Iris pigment epithelial cell (primary cell): ENCODE measurements at places on chromosomes 16 and 17.

DNA sequence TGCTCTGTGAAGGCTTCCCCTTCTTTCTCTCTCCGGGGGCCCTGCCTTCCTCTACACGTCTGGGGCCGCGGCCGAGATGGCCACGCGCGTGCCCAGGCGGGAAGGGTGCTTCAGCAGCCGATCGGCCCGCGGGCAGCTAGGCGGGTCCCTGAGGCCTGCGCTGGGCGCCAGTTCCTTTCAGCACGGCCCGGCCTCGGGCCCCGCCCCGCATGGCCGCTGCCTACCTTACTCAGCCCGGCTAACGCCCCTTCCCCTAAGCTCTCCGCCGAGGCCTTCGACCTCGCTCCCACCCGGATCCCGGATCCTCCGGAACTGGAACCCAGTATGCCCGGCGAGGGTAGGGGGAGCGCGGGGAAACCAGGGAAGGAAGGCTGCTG lies 335 bp downstream of the TMEM11 start:
- DNase-seq: peak; percentile 35

DNA sequence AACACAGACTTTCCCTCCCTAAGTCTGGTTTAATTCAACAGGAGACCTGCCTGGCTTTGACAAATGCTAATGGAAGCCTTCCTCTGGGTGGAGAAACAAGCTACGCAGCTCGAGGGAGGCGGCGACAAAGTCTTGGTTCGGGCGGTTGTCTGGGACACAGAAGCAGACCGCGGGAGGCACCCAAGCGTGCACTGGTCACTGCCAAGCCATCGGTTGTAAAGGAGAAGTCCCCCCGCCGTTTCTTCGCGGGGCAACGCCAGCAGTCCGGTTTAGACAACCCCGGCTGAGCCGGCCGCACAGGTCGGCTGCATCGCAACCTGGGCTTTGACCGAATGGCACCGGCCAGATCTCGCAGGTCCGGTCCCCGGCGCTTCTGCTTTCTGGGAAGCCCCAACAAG lies 586 bp downstream of the GLYR1 start:
- DNase-seq: peak; percentile 68

DNA sequence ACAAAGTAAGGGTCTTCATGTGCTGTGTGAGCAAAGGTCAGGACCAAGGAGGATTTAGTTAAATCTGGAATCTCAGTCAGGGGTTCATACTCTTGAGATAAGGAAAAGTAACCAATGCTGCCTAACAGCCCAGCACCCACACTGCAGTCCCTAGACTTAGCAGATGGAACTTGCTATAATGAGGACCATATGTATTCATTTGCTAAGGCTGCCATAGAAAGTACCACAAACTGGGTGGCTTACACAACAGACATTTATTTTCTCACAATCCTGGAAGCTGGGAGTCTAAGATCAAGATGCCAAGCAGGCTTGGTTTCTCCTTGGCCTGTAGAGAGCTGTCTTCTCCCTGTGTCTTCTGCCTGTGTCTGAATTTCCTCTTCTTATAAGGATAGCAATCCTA lies 20.8 kb downstream of the ZP2 start:
- DNase-seq: no peak

GRCh38 chr16:69423189-69423588 lies 1.2 kb upstream of the CYB5B start:
- DNase-seq: no peak

- no peak for DNase-seq
Measured at GRCh38 chr17:78724544-78724943, 57.5 kb downstream of the CYTH1 start.

DNA sequence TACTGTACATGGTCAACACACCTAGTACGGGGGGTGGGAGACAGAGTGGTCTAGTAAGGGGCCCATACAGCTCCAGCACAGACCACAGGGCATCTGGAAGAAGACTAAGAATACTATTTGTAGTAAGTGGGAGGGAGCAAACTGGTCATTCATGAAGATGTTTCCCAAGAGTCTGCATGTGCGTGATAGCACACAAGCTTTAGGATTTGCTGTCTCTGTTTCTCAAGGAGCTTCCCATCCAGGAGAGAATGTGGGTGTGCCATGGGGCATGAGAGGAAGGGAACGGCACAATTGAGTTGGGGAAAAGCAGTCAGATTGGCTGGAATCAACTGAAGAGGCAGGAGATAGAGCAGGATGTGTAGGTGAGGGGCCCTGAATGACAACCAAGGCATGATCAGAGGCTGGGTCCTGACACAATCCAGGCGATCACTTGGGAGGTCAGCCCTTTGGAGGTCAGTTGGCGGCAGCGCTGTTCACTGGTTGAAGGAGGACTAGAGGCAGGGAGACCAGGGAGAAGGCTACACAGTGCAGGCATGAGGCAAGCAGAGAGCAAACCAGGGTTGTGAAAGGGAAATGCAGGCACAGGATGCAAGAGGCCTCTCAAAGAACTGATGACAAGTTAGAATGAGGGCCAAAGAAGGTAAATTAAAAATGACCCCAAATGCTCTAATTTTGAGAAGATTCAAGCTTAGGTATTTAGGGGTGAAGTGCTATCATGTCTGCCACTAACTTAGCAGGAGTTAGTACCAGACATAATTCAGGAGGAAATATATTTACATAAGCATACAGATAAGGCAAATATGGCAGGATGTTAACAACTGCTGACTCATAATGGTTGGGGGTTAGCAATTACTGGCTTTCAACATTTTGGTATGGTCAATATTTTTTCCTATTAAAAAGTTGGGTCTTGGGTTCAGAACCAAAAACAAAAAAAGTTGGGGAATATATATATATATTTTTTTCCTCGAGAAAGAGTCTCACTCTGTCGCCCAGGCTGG lies 10.3 kb downstream of the UBE2O start:
- DNase-seq: no peak

DNA sequence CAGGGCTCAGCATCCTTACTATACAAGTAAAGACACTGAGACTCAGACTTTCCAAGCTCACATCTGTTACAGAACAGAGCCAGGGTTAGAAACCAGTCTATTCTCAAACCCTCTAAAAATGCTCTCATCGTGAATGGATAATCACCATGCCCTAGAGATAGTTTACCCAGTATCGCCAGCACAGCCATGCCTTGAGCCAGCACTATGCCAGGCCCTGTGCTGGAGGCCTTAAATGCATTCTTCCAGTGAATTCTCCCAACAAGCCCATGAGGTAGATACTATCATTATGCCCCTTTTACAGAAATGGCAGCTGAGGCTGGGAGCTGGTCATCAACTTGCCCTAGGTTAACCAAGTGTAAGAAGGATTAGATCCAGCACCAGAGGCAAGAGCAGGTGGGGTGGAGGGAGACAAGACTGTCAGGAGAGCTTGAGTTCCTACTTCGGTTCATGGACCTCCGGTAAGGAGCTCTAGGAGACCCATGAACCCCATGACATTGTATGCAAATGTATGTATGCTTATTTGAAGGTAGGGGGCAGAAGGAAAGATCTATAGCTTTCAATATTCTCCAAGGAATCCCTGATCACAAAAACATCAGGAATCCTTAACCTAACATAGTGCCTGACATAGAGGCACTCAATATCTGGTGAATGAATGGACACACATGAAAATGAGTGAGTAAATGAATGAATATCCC lies 5.2 kb downstream of the KRT14 start:
- DNase-seq: no peak

- no peak for DNase-seq
Measured at GRCh38 chr17:2990396-2990795, 73.0 kb downstream of the OR1D5 start.

GRCh38 chr17:41347869-41348760 lies 2.5 kb downstream of the KRT33A start:
- DNase-seq: no peak

GRCh38 chr17:46000757-46001156 lies 1.7 kb downstream of the STH start:
- no peak for DNase-seq

DNA sequence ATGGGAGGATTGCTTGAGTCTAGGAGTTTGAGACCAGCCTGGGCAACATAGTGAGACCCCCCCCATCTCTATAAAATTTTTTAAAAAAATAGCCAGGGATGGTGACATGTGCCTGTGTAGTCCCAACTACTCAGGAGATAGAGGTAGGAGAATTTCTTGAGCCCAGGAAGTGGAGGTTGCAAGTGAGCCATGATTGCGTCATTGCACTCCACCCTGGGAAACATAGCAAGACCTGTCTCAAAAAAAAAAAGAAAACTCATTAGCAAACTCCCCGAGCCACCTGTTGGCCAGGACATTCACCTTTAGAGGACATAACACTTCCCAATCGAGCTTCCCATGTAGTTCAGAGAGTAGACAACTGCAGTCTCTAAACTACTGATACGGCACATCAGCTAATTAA lies 274.2 kb downstream of the ABCC12 start:
- DNase-seq: no peak
